Chondrocyte (in vitro differentiated cells): ENCODE measurements at places on chromosomes 12 and 14.

- DNase-seq: no peak
Observed at GRCh38 chr12:4441355-4442335, 4.0 kb downstream of the FGF6 start.

DNA sequence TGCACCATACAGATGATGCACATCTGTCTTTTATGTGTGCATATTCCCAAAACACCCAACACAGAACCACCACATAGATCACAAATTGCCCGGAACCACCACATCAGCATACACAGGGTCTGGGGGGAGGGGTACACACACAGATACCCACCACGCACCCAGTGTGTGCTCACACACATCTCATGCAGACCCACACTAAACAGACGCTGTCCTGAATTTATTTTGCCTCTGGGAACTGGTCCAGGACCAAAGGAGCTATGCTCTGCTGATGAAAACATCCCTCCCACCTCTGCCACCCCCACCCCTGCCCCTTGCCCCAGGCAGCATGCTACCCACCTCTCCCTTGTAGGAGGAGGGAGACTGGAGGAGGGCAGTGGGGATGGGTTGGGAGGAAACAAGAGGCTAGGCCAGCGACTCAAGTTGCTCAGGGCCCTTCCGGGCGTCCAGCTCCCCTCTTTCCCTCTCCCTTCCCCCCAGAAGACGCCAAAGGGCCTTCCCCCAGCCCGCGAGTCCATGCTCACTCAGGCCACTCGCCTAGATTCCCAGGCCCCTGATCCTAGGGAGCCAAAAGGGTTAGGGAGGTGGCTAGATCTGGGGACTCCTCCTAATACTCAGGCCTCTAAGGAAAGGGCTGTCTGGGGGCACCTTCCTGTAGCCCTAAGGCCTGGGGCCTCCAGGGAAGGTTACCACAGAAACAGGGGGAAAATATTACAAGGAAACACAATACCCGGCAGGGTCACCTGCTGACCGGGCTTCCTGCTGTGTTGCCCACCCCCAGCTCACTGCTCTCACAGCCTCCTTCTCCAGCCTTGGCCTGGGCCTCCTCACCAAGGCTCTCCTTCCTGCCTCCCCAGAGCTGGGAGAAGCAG is 3.1 kb downstream of the HDAC7 start:
- peak; percentile 75 for DNase-seq

DNA sequence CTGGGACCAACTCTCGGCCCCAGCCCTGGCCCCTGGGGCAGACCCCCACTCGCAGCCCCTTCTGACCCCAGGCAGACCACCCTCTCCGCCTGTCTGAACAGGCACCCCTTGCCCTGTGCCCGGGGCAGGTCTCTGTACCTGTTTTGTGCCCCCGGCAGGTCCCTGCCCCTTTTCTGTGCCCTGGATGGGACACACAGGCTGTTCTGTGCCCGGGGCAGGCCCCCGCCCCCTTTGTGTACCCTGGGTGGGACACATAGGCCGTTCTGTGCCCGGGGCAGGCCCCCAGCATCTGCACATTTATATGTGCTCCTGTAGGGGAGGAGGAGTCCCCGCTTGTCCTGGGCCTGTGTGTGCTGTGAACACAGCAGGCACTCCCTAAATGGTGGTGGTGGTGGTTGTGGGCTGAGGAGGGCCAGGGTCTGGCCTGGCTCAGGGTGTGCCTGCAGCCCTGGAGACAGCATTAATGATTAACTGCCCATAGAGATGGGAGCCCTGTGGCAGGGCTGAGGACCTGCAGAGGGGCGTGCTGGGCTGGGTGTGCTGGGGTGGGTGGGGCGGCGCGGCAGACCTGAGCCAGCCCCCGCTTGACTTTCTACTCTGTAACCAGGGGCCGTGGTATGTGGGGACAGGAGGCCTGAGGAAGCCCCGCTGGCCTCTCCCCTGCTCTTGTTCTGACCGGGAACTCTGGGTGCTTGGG is 3.7 kb downstream of the FBRSL1 start:
- no peak for DNase-seq

DNA sequence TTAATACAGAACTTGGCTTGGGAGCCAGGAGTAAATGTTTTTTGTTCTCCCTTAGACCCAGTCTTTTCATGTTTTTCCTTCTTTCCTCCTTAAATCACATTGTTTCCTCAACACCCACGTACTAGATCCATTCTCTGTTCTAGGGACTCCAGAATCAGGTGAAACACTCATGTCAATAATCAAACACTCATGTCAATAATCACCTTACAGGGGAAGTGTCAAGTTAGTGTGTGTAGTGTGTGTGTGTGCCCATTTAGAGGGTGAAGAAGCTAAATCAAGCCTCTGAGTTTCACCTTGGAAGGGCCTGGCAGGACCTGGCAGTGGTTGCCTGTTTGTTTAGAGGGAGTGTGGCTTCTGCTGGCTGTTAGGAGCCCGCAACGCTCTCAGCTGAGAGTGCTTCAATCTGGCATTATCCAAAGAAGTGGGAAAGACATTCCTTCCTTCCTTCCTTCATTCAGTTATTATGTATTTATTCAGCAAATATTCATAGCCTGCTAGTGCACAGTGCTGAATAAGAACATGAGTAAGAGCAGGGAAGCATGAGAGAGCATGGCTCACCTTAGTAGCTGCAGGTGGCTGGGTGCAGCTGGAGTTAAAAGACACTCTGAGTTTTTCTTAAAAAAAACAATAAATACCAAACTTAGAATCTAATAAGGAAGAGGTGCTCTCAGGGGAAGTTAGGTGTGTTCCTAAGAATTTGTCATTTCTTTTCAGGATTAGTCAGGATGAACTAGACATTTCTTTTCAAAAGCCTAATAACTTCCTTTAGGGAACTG is 17.6 kb upstream of the EID3 start:
- DNase-seq: no peak

DNA sequence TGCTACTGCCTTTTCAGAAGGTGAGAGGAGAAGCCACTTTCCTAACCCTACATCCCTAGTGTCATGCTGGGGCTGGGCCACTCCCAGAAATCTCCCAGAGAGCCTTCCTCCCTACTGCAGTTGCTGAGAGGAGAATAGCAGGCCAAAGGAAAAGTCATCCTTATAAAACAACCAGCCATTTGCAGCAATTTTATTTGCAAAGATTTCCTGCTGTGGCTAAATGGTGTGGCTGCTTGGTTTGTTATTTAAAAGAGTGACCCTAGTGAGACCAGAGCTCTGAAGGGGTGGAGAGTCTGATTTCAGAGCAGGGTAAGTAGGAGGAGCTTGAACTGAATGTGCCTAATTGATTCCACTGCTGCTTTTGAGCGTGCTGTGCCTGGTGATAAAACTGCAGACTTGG is 232.0 kb downstream of the GRIN2B start:
- DNase-seq: no peak

DNA sequence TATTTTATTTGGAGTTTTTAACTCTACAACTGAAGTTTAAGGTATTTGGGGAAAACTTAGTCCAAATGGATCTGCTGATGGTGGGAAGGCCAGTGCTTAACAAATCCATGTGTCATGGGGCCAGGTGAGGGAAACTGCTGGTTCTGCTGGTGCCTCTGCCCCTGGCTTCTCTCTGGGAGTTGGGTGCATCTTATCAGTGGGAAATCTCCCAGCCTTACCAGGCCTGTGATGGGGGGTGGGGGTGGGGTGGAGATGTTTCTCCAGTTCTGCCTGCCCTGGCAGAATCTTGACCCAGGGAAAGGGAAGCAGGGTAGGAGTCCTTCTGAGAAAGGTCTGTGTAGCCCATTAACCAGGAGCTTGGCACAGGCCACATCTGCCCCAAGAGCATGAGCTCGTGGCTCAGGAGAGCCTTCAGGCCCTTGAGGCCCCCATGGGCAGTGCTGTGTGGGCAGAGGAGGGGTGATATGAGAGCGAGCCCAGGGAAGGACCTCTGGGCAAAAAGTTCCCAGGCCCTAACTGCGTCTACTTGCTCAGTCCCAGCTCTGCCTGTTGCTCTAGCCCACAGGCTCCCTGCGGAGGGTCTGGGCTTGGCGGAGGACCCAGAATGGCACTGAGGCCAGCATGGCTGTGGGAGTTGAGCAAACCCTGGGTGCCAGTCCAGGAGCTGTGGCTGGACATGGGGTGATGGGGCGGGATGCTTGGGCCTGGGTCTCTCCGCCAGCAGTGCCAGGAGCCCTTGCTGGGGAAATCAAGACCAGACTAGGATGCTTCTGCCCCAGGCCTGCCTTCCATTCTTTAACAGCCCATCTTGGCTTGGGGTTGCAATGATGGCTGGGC is 18.2 kb downstream of the VASH1 start:
- peak; percentile 88 for DNase-seq

DNA sequence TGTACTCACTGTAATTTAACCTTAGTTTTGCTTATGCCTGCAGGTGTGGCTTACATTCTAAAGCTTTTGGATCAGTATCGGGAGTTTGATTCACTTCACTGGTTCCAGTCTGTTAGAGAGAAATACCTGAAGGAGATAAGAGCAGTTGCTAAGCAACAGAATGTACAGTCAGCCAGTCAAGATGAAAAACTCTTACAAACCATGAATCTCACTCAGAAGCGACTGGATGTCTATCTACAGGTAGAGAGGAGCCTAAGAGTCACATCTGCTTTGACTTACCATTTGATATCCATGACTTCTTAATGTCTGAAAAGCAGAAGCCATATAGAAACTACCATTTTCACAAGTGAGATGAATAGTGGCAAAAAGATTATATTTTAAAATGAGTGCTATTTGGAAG is 56.5 kb downstream of the WASHC4 start:
- DNase-seq: no peak

GRCh38 chr12:88570103-88570502 is 10.2 kb downstream of the KITLG start:
- no peak for DNase-seq

DNA sequence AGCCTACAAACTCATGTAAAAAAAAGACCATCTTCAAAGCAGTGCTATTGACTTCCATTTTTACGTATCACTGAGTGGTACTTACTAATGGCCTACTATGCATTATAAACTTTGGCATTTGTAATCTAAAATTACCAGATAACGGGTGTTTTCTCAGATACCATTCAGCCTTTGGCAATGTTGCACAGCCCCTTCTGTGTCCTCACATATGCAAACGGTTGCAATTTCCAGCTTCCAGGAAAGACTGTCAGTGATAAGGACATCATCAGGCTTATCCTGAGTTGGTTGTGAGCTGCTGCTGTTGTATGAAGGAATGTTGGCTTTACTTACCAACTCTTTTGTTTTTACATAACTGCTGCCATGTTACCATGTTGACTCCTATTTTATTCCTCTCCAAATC is 1.6 kb upstream of the SLC6A13 start:
- DNase-seq: no peak
